ENCODE measurements at places on chromosomes 16 and 17. TPM values are rescaled to one million over a fixed set of nuclear protein-coding genes. Genes with fewer than 3 reads are reported as not detected.

Gene MMP28
- 89.7 TPM for total RNA-seq

Gene PDF
- total RNA-seq, result 17.9 TPM

Gene RAB26
- 2.0 TPM for total RNA-seq

GRCh38 chr16:25140459-25140858 lies 28.9 kb downstream of the LCMT1 start:
- no peak for DNase-seq

- no peak for DNase-seq
Observed at GRCh38 chr16:9679213-9679767, 502.9 kb downstream of the GRIN2A start.

- DNase-seq, result no peak
Observed at GRCh38 chr16:49019831-49020230, 261.8 kb downstream of the CBLN1 start.

All from lower leg skin (tissue), 4 donors.